Endothelial cell of umbilical vein (primary cell): ENCODE measurements at places on chromosomes 4 and X.

DNA sequence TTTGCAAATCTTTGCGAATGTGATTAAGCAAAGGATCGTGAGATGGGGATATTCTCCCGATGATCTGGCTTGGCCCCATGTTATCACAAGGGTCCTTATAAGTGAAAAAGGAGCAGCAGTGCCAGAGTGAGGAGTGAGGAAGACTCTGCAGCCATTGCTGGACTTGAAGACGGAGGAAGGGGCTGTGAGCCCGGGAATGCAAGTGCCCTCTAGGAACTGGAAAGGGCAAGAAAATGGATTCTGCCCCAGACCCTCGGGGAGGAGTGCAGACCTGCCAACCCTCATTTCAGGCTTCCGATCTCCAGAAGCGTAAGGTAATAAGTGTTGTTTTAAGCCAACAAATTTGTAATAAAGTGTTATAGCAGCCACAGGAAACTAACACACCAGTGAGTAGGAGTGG is 76.3 kb downstream of the EVC start:
- no peak for DNase-seq

- no peak for DNase-seq
Measured at GRCh38 chr4:69497076-69497475, 1.4 kb upstream of the UGT2B4 start.

GRCh38 chr4:176277162-176277904 is 8.3 kb upstream of the ASB5 start:
- peak; percentile 44 for DNase-seq

DNA sequence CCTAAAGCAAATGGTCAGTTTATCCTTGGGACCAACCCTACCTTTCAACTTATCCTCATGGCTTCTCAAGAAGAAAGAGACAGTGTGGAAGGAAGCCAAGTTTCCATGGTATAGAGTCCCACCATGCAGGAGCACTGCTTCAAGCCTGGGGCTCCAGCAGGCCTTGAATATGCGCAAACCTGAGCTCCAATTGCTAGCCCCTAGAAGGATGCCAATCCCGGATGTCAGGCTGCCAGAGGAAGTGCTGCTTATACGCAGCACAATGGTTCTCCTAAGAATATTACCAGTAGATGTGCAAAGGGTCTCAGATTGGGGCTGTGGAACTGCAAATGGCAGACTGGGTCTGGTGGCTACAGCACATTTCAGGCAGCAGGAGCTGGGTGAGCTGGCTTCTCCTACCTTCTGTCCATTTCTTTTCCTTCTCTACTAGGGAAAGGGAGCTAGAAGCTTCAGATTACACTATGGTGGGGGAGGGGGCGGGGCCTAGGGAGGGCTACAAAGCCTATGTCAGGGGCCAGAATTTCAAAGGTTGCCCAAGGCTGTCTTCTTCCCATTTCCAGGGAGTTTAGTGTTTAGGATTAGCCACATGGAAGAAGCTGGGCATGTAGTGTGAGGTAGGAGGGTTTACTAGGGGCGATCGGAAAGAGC is 40.7 kb upstream of the CITED1 start:
- DNase-seq = no peak
